ENCODE measurements at places on chromosomes 6 and 20. TPM values are rescaled to one million over a fixed set of nuclear protein-coding genes. Genes with fewer than 3 reads are reported as not detected.

GRCh38 chr6:154886471-154886870 lies 108.6 kb upstream of the TIAM2 start:
- DNase-seq, result no peak

ZNF318 gene
- total RNA-seq, result 9.4 TPM

MYLIP gene
- 3.1 TPM for total RNA-seq

ATP9A gene
- 12.1 TPM for total RNA-seq

All from left lobe of liver (tissue), 2 donors.